Urinary bladder (tissue), 4 donors: ENCODE measurements at places on chromosomes 11 and 22. TPM values are rescaled to one million over a fixed set of nuclear protein-coding genes. Genes with fewer than 3 reads are reported as not detected.

DNA sequence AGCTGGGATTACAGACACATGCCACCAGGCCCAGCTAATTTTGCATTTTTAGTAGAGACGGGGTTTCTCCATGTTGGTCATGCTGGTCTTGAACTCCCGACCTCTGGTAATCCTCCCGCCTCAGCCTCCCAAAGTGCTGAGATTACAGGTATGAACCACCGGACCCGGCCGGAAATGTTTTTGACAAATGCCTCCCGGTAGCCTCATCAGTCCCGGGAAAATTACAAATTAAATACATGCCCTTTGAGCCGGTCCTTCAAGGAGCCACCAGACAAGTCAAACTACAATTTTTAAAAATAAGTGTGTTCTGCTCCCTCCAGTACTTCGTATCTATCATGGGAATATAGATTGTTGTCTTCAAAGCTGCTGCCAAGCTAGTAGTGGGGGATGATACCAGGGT is 17.5 kb downstream of the WBP2NL start:
- DNase-seq, result no peak

- no peak for DNase-seq
These were observed 21.3 kb upstream of the TSKU start for GRCh38 chr11:76761718-76762355.

DNA sequence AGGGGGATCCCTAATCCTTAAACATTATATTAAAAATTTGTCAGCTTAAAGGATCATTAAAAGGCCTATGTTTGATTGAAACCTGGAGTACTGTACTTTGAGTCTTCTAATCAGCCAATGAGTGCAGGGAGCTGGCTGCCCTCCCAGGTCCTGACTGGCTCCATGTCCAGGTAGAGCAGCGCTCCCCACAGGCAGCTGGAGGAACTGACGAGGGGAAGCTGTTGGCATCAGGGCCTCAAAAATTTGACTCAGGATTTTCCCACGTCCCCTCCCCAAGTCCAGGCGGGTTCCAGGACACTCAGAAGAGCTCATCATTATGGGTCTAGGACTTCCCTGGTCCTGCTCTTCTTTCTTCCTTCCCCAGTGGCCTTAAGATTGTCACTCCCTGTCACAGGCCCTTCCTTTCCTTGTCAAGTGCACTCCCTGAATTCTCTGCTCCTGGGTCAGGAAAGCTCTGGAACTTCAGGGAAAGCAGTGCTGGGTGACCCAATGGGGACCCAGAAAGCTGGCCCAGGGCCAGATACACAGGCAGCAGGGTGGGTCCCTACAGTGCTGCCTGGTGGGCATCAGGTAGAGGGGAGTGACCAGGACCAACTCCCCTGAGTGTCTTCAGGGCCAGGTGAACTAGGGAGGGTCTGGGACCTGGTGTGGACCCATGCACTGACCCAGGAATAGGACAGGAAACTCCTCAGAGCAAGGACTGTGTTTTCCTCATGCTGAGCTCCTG is 65.5 kb downstream of the GGTLC2 start:
- no peak for DNase-seq

- DNase-seq, result no peak
These were observed 46.2 kb downstream of the WNT11 start for GRCh38 chr11:76159983-76160661.

GRCh38 chr11:36475192-36475591 is 34.9 kb downstream of the TRAF6 start:
- no peak for DNase-seq

DNA sequence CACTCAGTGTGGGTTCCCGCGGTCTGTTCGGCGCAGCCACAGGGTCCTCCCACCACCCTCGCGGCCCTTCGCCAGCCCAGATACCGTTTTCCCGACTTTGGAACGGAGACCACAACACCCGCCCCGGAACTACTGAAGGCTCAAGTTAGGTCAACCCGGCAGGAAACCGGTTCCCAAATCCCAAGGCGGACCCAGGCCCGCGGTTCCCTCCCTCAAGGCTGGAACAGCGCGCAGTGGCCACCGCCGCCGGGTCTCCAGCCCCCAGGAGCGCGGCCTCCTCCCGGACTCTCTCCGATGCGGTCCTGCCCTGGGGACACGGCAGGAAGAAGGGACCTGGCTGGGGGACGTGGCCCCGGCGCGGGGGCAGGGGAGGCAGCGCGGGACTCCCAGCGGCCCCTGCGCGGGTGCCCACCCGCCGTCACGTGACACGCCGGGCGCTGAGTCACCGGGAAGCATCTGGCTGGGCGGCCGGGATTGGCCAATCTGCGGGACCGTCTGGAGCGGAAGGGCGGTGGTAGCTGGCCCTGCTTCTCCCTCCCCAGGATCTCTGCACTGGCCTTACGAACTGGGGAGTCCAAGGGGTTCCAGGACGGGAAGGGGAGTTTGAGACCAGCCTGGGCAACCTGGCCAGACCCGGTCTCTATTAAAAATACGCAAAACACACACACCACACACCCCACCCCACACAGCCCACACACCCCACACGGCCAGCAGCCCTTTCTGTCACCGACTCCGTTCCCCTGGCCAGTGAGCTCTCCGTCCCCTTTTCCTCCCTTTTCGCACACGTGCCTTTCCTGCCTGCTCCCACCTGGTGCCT is 21.5 kb upstream of the MALAT1 start:
- peak; percentile 89 for DNase-seq

- DNase-seq, result no peak
These were observed 24.2 kb downstream of the CD44 start for GRCh38 chr11:35163209-35163608.

DNA sequence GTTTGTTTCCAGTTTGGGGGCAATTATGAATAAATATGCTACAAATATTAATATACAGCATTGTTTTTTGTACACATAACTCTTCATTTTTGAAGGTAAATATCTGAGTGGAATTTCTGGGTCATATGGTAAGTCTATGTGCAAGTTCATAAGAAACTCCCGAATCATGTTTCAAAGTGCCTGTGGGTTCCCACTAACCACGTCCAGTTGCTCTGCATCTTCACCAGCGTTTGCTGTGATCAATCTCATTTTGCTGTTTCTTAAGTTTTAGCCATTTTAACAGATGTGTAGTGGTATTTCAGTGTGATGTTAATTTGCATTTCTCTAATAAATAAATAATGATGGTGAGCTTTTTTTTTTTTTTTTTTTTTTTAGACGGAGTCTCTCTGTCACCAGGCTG is 14.2 kb upstream of the CSRP3 start:
- no peak for DNase-seq

DNA sequence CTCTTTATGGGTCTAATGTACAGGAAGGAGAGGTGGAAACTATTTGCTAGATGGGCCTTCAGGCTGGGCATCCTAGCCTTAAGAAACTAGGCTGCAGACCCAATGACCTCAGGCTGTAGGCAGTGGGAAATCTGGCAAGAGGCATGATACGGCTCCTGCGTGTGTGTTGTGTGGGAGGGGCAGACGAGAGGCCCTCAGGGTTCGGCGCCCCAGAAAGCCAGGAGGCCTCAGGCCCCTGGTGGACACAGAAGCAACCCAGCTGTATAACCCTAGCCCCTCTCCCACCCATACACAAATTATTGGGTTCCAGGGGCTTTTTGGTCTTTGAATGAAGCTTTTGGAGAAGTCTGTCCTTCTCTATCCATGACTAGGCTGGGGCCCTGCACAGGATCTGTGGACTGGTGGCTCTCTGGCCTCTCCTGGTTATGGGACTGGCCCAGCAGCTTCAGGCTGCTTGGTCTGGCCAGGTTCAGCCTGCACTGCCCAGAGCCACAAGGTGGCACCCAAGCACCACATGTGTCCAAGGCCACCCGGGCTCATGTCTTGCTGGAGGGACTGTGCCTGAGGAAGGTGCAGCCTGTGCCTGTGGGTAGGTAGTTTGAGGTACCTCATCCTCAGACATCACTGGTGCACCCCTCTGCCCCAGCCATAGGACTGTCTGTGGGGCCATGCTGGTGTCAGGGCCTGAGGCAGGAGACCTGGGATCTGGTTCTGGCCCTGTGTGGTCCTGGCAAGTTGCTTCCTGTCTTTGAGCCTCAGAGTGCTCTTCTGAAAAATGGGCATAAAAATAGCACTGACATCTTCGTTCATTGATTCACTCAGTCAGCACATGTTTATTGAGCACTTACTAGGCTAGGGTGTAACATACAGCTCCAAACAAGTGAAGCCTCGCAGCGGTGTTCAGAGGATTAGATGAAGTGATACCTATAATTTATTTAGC is 87.5 kb downstream of the RRM1 start:
- DNase-seq, result no peak

- no peak for DNase-seq
These were observed 65.4 kb downstream of the MICAL2 start for GRCh38 chr11:12175694-12176241.

DNA sequence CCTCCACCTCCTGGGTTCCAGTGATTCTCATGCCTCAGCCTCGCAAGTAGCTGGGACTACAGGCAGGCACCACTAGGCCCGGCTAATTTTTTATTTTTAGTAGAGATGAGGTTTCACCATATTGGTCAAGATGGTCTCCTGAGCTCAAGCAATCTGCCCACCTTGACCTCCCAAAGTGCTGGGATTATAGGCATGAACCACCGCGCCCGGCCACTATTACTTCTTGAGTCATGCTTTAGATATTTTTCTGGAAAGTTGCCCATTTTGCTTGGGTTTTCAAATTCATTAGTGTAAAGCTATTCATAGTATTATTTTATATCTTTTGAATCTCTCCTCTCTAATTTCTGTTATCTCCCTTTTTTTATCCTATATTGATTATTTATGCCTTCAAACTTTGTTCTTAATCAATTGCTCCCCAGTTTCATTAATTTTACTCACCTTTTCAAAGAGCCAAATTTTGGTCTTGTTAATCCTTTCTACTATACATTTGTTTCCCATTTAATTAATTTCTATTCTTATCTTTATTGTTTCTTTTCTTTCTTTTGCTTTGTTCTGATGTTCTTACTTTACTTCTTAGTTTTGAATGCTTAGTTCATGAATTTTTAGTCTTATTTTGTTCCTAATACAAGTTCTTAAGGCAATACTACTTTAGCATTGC is 10.3 kb upstream of the RAC2 start:
- no peak for DNase-seq

DNA sequence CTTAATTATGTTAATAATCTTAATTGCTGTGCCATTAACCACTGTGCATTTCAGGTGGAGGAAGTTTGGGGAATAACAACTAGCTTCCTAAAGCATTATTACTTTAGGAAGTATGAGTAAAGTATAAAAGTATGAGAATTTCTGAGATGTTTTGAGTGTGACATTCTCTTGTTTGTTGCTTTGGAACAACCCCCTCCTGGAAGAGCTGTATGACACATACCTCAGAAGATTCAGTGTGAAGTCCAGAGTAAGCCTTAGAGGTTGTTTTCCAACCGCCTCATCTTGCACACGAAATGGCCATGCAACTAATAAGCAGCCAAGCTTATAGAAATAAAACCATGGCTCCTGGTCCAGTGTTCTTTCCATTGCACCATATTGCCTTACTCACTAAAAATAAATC is 21.7 kb downstream of the CCDC81 start:
- DNase-seq, result no peak

GRCh38 chr22:45769569-45770210 is 98.1 kb downstream of the ATXN10 start:
- DNase-seq, result no peak

- no peak for DNase-seq
These were observed 9.2 kb downstream of the EXT2 start for GRCh38 chr11:44104481-44105294.

- no peak for DNase-seq
These were observed 51.6 kb downstream of the CLMP start for GRCh38 chr11:123143476-123143875.

GRCh38 chr11:119905162-119905561 is 176.2 kb upstream of the NECTIN1 start:
- no peak for DNase-seq

Gene IRF7
- 9.8 TPM for total RNA-seq

Gene CFAP300
- 5.9 TPM for total RNA-seq

Gene ASCL2
- total RNA-seq, result 0.42 TPM

Gene GAS2
- 18.8 TPM for total RNA-seq

Gene PANX2
- total RNA-seq, result 0.63 TPM

Gene OR10A3
- not detected for total RNA-seq
